Activated CD8-positive, alpha-beta memory T cell treated with anti-CD3 and anti-CD28 coated beads for 48 hours (primary cell): ENCODE measurements at places on chromosomes 12 and 14.

DNA sequence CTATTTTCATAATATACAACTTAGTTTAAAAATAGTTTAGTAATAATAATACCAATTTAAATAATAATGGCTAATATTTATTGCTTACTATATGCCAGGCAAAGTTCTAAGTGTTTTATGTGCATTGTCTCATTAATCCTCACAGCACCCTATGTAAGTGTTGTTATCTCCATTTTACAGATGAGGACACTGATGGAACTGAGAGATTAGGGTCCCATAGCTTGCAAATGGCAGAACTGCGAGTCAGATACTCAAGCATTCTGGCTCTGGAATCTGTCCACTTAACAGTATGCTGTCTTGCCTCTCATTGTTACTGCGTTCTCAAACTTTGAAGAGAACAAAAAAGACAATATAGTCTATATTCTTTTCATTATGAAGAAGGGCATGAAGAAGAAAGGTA is 19.0 kb downstream of the AP5M1 start:
- DNase-seq, result no peak

DNA sequence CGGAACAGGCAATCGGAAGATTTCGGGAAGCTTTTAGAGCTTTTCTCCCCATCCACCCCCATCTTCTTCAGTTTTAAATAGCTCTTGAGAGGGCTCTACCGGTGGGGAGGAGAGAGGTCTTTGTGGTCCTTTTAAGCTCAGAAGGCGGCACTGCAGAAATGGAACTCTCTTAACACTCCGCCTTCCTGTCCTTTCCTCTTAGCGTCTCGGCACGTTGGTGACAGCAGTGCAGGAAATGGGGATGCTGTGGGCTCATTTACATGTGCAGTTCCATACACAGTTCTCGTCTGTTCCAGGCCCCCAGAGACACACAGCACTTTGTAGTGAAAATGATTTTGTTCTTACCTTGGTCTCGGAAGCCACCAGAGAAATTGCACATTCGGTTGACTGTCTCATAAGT is 50.4 kb upstream of the RIN3 start:
- DNase-seq, result no peak

- DNase-seq, result no peak
Observed at GRCh38 chr12:96350982-96351381, 49.3 kb downstream of the CDK17 start.

DNA sequence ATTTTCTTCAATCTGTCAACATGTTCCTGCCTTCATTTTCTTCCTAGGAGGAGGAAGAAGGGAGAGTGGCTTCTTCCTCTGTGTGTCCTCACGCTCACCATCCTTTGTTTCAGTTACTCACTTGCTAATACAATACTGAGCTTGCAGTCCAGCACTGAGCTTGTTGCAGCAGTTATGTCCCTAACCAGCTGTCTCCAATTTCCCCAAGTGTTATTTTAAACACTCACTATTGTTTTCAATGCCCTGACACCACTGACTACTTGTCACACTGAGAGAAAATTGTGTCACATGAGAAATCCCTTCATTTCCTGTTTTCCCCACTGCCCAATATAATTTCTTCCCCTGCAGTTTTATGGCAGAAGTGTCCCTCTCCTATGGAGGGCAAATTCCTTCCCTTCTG is 53.4 kb downstream of the HSD17B6 start:
- DNase-seq, result no peak

GRCh38 chr14:74504874-74505720 is 11.5 kb downstream of the ISCA2 start:
- no peak for DNase-seq

DNA sequence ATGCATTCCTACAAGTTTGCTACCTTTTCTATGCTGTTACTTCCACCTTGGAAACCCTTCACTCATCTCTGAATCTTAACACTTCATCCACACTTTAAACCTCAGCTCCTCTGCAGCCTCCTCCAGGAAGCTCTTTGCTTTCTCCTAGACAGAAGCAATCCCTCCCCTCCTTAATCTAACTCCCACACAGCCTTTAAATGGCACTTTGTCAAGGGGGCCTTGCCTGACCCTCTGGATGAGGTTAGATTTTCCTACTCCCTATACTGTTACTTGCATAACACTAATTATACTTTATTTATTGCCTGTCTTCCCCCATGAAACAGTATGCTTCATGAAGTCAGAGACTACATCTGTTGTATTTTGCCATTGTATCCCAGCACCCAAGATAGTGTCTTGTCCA is 394.6 kb downstream of the MED13L start:
- DNase-seq, result no peak

DNA sequence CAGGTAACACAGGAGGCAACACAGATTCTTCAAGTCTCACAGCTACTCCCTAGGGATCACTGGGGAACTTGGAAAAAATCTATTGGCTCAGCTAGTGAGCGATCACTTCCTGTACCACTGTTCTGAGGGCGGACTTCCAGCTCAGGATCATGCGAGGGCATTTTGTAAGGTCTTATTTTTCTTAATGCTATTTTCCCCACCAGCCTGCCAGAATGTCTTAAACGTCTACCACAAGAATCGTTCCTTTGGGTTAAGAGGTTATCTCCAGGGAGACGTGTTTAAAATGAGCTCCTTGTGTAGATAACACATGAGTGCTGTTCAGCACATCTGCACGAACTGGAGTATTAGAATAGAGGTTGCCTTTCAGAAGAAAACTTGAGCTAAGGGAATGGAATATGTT is 162.6 kb downstream of the ETNK1 start:
- DNase-seq, result no peak

DNA sequence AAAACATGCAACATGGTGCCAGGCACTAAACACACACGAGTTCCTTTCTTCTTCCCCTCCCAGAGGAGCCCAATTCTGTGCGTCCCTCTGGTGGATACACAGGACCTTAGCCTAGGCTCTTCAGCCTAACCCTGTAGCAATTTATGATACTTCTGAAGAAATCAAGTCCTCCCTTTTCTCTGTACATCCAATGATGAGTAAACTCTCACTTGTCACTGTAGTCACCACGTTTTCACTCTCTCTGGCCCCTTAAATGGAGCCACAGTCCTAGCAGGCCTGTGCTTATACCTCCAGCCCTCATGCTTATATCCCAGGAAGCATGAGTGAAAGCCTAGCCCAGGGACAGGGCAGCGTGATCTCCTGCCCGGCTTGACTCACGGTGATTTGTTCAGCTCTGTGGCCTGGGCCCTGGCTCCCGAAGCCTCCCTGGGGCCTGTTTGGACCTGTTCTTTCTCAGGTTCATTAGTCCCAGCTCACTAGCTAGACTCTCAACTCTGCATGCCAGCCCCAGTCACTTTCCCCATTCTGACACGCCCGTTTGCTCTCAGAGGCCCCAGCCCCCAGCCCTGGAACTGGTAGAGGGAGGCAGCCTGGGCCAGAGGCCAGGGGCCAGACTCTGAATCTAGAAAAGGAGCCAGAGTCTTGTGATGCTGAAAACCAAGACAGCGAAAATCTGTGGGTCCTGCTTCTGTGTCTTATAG is 24.1 kb upstream of the PLEKHG3 start:
- no peak for DNase-seq

DNA sequence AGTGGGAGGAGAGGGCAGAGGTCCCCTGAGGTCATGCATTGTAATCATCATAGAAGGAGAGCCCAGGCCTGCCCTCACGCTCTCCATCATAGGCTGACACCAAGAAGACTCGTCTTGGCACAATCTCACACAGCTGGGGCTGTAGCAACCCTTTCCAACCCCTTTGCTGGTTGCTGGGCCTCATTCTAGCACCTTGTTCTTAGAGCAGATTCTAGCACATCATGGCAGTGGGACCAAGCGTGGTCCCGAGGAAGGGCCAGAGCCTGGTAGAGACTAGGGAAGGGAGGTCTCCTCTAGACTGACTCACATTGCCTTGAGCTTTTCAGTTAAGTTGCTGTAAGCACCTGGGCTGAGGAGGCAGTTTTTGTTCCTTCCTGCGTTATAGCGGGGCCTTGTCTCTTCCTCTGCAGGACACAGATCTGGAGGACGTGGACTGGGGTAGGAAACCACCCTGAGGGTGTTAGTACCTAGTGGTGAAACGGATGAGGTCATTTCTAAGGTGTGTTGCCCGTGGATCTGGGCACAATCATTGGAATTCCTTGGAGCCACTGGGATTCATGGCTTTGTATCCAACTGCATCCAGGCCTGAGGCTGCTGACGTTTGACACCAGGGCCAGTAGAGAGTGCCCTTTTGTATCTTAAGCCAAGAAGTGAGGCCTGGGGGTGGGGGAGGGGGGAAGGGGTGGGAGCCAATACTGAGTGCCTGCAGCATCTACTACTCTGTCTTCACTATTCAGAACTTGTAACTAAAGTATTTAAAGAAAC is 19.9 kb downstream of the RPS6KL1 start:
- no peak for DNase-seq

GRCh38 chr12:101045486-101046464 is 164.3 kb downstream of the SLC5A8 start:
- no peak for DNase-seq

GRCh38 chr12:109389146-109389545 is 41.4 kb downstream of the MYO1H start:
- no peak for DNase-seq

DNA sequence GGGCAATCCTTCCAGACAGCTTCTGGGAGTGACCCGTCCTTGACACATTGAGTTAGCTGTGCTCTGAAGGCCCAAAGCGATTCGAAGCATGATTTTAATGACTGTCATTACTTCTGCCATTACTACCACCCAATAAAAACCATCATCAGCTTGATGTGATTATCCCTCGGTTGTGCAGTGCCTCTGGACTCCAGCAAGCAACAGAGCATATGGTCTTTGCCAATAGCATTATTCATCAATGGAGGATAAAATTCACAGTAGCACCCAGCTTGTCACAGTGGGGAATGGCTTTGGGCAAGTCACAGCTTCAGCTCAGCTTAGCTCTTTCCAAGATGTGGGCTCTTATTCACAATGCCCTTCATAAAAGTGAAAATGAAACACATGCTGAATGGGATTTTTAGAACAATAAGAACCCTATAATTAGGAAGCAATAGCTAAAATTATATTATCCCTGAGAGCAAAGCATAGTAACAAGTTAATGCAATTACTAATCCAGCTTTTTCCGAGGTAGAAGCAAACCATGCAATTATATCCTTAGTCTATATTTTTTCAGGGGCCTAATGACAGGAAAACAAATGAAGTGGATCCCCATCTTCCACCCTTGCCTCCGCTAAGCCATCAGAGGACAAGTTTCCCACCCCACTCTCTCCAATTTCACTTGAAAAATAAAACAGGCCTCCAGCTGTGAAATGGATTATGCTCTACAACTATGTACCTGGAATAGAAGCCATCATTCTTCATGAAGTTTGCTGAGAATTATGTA is 163.0 kb upstream of the EEA1 start:
- no peak for DNase-seq

GRCh38 chr14:106530423-106531107 is 1004.2 kb downstream of the TMEM121 start:
- DNase-seq, result no peak

- no peak for DNase-seq
Observed at GRCh38 chr12:49519574-49519936, 19.3 kb upstream of the KCNH3 start.

DNA sequence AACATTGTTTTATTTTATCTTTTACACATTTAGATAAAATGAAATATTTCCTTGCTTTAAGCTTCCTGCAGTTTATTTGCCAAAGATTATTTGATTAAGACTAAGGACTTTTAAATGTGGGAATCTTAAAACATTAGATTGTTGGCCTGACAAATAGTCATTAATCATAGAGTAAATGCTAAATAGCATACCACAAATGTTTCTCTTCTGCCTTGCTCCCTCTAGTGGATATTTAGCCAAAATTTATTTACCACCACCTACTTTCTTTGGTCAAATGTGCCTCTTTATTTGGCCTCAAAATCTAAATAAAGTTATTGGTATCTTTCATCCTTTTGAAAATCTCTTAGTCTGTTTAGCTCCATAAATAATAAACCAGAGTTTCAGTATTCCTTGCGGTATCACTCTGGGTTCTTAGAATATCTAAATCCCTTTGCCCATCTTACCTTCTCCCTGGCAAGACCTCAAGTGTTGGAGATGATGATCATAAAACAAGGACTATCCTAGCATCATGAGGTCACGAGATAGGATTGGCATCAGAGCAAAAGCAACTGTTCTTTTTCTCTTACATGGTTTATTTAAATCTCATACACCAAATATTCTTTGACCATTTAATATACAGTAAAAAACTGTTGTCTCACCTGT is 150.6 kb upstream of the AEBP2 start:
- no peak for DNase-seq

DNA sequence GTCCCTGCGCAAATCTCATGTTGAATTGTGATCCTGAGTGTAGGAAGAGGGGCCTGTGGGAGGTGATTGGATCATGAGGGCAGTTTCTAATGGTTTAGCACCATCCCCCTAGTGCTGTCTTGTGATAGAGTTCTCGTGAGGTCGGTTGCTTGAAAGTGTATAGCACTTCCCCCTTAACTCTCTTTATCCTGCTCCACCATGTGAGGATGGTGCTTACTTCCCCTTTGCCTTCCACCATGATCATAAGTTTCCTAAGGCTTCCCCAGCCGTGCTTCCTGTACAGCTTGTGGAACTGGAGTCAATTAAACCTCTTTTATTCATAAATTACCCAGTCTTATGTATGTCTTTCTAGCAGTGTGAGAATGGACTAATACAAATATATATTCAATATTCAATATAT is 303.7 kb upstream of the SEL1L start:
- DNase-seq, result no peak

DNA sequence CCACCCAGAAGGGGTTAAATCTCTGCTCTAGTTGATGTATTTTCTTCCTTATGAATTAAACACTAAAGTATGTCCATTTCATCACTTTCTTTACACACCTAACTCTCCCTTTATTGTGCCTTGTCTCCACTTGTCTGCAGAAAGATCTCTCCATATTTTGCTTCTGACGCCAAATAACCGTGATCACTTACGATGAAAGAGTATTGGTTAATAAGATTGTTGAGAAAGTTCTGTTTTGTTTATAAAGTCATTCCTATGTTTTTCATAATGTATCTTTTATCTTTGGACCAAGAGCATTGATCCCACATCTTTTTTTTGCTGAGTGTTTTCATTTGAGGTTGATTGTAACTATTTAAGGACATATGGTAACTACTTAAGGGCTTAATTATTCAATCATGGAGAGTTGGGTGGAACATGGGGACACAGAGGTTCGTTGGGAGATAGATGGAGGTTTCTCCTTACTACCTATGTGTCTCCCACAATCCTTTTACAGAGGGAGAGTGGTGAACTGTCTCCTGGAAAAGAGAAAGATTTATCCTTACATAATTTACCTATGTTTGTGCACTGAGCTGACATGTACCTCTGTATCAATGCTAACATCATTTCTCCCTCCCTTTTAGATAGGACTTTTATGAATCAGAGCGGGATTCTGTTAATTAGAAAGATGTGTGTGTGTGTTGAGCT is 120.7 kb upstream of the SLC38A2 start:
- no peak for DNase-seq
